Immature natural killer cell (primary cell): ENCODE measurements at places on chromosomes 1 and 21. TPM values are rescaled to one million over a fixed set of nuclear protein-coding genes. Genes with fewer than 3 reads are reported as not detected.

GRCh38 chr1:44594353-44594752 lies 79.9 kb downstream of the TMEM53 start:
- peaks cover 2% of the 10 kb centered on the region for H3K27me3 ChIP-seq
- no peak overlapping the region for H3K27ac ChIP-seq
- no peaks in the 10 kb centered on the region for H3K4me1 ChIP-seq
- H3K36me3 ChIP-seq, result no peaks in the 10 kb centered on the region

DNA sequence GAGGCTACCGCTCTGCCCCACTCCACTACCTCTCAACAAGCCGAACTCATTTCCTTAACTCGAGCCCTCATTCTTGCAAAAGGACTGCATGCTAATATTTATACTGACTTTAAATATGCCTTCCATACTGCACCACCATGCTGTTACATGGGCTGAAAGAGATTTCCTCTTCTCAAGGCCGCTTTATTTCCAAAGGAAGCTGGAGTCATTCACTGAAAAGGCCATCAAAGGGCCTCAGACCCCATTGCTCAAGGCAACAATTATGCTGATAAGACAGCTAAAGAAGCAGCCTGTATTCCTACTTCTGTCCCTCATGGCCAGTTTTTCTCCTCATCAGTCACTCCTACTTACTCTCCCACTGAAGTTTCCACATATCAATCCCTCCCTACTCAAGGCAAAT lies 6.9 kb upstream of the HPDL start:
- DNase-seq, result no peak
- H3K4me3 ChIP-seq, result no peak overlapping the region
- no peaks in the 10 kb centered on the region for H3K4me1 ChIP-seq
- H3K36me3 ChIP-seq, result no peaks in the 10 kb centered on the region
- H3K27me3 ChIP-seq, result no peaks in the 10 kb centered on the region

DNA sequence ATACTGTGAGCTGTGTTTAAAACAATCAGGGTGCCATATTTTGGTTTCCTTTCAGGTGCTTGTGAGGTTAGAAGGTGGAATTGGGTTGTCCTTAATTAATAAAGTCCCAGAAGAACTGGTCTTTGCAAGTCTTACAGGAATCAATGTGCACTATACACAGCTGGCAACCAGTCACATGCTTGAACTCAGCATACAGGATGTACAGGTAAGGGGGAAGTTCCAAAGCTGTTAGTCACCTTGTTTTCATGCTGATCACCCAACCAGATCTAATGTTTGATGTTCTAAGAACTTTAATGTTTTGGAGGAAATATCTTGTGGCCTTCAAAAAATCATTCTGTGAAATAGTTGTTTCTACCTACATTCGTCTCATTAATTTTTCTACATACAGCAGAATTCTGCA lies 156.3 kb downstream of the VPS13D start:
- peaks cover 84% of the 10 kb centered on the region for H3K36me3 ChIP-seq
- H3K27me3 ChIP-seq, result no peaks in the 10 kb centered on the region
- H3K4me1 ChIP-seq, result no peaks in the 10 kb centered on the region
- H3K27ac ChIP-seq, result no peak overlapping the region

- no peaks in the 10 kb centered on the region for H3K27me3 ChIP-seq
- H3K4me1 ChIP-seq, result no peaks in the 10 kb centered on the region
- no peak overlapping the region for H3K4me3 ChIP-seq
Observed at GRCh38 chr1:54558434-54559030, 10.5 kb downstream of the ACOT11 start.

- no peak for DNase-seq
- peak overlapping the region; percentile 89 for H3K4me3 ChIP-seq
- H3K36me3 ChIP-seq, result no peaks in the 10 kb centered on the region
- H3K4me1 ChIP-seq, result peaks cover 28% of the 10 kb centered on the region
Observed at GRCh38 chr1:45302505-45303150, 24.1 kb upstream of the HPDL start.

UBE2U gene
- not detected for polyA plus RNA-seq

C1orf74 gene
- 0.84 TPM for polyA plus RNA-seq

THEM5 gene
- not detected for polyA plus RNA-seq

DNA sequence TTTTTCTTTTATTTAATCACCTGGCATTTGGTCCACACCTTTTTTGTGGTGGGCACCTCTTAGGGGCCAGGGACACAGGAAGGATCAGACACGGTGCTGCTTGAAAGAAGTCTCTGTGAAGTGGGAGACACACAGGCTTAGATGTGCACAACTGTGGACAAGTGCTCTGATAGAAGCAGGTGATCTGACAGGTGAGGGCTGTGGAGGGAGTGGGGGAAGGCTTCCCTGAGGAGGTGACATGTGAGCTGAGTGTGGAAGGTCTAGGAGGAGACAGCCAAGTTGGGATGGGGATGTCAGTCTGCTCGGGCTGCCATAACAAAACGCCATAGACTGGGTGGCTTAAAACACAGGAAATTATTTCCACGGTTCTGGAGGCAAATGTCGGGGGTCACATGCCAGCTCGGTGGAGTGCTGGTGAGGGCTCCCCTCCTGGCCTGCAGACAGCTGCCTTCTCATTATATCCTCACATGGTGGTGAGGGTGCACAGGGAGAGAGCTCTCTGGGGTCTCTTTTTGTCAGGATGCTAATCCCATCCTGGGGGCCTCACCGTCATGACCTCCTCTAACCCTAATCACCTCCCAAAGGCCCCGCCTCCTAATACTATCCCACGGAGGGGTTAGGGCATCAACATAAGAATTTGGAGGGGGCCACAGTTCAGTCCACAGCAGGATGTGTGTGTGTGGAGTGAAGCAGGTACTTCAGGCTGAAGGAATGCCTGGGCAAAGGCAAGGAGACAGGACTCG lies 5.2 kb upstream of the KIAA1614 start:
- peaks cover 20% of the 10 kb centered on the region for H3K27me3 ChIP-seq
- no peak overlapping the region for H3K4me3 ChIP-seq
- no peaks in the 10 kb centered on the region for H3K36me3 ChIP-seq
- H3K27ac ChIP-seq, result no peak overlapping the region
- no peak for DNase-seq

DNA sequence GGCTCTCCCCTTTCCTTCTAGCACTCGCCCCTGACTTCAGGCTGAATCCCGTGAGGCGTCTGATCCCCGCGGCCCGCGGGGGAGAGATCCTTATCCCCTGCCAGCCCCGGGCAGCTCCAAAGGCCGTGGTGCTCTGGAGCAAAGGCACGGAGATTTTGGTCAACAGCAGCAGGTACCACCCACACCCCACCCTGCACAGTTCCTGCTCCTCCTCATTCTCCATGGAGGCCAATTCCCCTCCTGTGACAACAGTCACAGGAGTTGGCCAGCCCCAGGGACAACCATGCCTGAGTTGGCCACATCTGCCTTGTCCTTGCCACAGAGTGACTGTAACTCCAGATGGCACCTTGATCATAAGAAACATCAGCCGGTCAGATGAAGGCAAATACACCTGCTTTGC lies 20.0 kb downstream of the TMEM81 start:
- H3K4me1 ChIP-seq, result no peaks in the 10 kb centered on the region
- H3K27ac ChIP-seq, result no peak overlapping the region
- no peaks in the 10 kb centered on the region for H3K27me3 ChIP-seq
- no peaks in the 10 kb centered on the region for H3K36me3 ChIP-seq
- DNase-seq, result no peak
